ENCODE measurements at places on chromosomes 5 and 9.

DNA sequence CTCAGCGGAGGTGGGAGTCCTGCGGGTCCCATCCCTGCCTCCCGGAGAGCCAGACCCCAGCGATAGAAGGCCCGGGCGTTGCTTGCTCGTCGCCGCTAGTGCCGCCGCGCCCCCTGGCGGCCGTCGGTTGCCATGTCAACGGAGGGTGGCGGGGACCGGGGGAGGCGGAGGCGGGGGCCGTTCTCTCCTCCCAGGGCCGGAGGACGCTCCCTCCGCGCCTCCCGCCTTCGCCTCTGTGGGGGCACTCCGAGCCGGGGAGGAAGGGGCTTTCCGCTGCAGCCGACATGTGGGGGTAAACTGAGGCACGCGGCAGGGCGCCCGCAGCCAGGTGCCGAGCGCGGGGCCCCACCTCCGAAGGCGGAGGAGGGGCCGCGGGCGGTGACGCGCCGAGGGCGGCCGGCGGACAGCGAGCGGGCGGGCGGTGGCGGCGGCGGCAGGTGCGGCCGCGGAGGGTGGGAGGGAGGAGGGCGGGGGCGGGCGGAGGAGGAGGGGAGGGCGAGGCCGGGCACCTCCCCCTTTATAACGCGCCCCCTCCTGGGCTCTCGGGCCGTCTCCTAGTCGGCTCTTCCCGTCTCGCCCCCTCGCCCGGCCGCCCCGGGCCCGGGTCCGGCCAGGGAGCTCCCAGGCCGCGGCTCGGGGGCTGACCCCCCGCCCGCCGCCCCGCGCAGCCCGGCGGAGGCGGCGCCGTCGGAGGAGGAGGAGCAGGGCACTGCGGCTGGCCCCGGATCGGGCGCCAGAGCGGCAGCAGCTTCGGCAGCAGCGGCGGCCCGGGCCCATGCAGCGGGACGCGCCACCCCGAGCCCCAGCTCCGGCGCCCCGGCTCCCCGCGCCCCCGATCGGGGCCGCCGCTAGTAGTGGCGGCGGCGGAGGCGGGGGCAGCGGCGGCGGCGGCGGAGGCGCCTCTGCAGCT is 556 bp upstream of the CDK9 start:
- DNase-seq = peak; percentile 84

GRCh38 chr5:156395306-156395675 is 68.3 kb downstream of the SGCD start:
- no peak for DNase-seq

DNA sequence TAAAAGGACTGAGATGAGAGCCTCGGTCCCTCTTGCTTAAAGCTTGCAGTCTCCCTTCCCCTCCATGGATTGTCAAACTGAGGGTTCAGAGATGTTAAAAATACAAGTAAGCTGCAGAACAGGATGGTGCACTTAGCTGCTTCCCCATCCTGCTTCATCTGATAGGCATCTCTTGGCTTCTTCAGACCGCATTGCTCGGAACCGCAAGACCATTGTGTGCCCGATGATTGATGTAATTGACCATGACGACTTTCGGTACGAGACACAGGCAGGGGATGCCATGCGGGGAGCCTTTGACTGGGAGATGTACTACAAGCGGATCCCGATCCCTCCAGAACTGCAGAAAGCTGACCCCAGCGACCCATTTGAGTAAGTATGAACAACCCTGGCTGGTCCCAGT is 65.5 kb upstream of the SAP30L start:
- no peak for DNase-seq

GRCh38 chr5:135047347-135047695 is 13.3 kb upstream of the PITX1 start:
- no peak for DNase-seq

- DNase-seq = no peak
Measured at GRCh38 chr5:150376799-150377771, 19.6 kb downstream of the TCOF1 start.

DNA sequence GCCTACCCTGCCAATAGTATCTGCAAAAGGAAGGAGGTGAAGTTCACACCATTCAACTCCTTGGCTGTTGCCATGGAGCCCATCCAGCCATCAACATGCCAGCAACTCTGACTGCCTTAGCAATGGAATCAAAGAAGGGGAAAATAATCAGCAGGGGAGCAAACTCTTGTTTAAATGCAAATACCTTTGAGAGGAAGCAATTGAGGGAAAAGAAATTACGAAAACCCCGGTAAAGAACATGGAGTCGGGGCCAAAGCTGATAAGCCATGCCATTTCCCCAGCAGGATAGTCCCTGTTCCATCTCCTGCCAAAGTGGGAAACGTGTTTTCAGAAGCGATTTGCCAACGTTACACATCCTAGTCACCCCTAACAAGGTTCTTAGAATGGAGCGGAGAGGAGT is 69.0 kb downstream of the MFAP3 start:
- DNase-seq = no peak

DNA sequence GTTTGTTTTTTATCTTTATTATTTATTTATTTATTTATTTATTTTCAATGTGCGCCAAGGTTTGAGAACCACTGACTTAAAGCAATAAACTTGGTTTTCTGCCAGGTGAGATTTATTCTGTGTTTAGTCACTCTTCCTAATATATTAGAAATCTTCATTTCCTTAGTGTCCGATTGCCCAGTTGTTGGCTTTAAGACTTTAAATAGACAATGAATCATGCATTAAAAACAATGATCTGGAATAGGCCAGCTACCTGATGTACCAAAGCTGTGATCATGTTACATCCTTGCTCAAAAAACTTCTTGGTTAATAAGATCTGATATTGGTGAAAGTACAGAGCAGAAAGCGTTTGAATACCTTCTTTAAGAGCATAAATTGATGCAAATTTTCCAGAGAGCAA is 52.1 kb upstream of the ERBIN start:
- DNase-seq = no peak

- DNase-seq = no peak
Measured at GRCh38 chr5:127529904-127530682, 12.7 kb downstream of the PRRC1 start.

GRCh38 chr5:39697881-39698280 is 273.1 kb upstream of the DAB2 start:
- no peak for DNase-seq

GRCh38 chr5:132480893-132481595 is 9.5 kb downstream of the IRF1 start:
- no peak for DNase-seq

DNA sequence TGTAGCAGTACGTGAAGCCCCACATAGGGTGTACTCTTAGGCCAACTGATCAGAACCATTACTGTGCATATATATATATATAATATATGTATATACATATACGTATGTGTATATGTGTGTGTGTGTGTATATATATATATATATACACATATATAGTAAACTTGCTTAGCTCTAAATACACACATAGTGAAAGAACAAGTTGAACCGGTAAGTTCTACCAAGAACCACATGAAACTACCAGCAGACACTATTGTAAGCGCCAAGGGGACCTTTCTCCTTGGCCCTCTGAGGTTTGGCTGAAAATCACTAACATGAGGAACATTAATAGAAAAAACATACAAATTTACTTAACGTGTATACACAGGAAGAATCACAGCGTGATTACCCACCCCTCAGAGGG is 1.8 kb upstream of the TARS1 start:
- DNase-seq = no peak

DNA sequence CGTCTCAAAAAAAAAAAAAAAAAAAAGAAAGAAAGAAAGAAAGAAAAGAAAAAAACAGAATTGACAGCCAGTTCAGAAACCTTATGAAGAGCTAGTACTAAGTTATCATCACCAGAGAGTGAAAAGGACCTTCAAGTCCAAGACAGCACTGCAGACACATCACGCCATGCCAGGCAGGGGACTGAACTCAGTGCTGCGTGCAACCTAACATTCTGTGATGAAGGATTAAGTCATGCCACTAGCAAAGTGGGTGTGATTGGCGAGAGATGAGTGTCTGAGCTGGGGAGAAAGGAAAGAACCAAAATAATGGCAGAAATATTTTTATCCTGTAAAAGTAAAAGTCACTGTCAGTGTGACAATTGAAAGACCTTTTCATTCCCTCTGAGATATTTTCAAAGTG is 54.7 kb downstream of the MAP1B start:
- DNase-seq = no peak

DNA sequence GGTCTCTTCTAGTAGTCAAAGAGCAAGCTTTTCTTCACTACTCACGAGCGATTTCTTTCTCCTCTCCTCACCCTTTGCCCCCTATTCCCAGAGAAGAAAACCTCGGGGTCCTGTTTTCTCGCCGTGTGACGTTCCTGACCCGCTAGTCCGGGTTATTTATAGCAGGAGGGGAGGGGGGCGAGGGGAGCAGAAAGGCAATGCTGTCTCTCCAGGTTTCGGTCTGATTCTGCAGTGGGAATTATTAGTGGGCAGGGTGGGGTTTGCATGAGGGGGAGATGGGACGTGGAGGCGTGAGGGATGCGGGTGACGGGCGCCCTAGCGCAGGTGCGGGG is 847 bp upstream of the GABRB2 start:
- DNase-seq = no peak

DNA sequence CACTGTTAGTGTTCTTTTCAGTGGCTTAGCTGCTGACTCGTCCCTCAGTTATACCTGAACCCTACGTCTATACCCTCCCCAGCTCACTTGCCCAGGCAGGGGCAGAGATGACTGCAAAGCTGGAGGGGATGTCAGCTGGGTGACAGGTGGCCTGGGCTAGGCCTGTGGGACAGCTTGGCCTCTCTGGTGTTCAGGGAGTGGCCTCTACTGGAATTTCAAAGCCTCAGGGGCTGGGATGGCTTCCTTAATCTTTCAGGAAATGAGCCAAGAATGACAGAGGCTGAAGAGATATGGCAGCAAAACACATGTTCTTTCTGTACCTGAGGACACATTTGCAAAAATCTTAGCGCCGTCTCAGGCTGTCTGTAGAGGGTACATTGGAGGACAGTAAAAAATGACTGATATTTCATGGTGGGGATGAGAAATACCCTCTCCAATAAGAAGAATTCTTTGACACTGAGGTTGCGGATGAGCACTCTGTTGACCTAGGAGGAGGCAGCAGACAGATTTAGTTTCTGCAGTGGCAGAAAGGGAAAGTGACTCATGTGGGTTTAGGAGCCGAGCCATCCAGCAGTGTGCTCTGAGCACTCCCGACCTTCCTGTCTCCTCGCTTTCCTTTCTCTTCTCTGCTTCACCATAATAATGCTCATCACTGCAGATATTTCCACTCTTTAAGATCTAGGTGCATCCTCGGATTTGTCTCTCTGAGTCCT is 54.4 kb downstream of the ENTREP1 start:
- no peak for DNase-seq

GRCh38 chr5:119286511-119287488 is 69.0 kb upstream of the TNFAIP8 start:
- no peak for DNase-seq

DNA sequence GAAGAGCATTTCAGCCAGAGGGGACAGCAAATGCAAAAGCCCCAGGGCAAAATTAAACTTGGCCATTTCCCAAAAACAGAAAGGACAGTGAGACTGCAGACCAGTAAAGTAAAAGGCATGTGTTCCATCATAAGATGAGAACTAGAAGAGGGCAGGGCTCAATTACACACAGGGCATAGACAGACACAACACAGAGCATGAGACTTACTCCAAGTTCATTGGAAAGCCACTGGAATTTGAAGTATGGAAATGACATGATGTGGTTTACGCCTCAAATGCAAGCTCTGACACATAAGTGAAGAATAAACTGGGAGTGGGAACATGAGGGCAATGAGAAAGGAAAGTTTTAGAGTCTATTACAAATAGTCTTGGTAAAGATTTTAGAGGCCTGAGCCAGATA is 446.6 kb upstream of the GRIA1 start:
- no peak for DNase-seq

DNA sequence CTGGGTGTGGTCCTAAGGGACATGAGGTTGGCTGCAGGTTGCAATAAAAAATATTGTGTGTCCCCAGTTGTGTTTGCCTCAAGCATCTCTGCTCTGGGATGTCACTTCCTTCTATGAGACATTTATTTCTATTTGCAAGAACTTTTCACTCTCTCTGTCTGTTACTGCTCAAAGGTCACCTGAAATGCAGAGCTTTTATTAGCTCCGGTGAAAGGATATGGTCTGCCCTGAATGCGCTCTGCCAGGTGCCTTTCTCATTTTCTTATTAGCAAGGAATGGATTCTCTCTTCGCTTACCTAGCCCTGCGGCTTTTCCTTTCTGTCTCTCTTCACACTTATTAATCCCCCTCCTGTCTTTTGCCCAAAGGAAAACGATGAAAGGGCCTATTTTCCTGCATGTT is 526.1 kb downstream of the TMEM38B start:
- DNase-seq = no peak

DNA sequence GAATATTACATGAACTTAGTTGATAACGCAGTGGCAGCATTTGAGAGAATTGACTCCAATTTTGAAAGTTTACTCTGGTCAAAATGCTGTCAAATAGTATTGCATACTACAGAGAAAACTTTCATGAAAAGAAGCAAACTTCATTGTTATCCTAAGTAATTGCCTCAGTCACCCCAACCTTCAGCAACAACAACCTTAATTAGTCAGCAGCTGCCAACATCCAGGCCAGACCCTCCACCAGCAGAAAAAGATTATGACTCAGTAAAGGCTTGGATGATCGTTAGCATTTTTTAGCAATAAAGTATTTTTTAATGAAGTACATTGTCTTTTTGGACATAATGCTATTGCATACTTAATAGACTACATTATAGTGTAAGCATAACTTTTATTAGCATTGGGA is 40.8 kb upstream of the SPDL1 start:
- DNase-seq = no peak

GRCh38 chr9:34603610-34604231 is 8.2 kb downstream of the RPP25L start:
- no peak for DNase-seq

GRCh38 chr9:33163433-33164137 is 3.6 kb downstream of the B4GALT1 start:
- no peak for DNase-seq

DNA sequence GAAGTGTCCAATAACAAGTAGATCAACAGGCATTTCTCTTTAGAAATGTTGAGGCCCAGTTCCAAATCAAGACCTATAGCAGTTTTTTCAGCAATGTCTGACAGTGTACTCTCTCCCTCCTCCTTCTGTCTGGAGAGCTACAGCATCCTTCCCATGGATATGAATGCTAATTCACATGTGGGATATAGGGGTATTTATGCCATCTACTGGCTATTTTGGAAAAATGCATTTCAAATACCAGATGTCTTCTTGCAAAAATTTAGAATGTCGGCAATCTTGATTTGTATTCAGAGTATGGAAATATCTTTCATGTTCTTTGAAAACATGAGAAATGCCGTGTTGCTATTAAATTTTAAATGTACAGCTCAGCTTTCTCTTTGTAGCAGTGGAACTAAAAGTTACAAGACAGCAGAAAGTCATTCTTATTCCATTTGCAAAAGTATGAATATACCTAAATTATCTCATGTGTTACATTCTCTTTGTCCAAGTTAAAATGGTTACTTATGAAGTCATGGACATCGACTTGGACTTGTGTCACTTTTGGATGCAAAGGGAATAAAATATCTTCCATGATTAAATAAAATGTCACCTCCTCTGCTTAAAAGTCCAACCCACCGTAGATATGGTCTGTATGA is 647.8 kb downstream of the TAF11L14 start:
- DNase-seq = no peak

- no peak for DNase-seq
Measured at GRCh38 chr5:81524015-81524414, 130.1 kb upstream of the ACOT12 start.

Data from cortex of kidney (tissue), 1 donor.